Activated B cell treated with CpG ODN at 0.5 μM for 24 hours (primary cell): ENCODE measurements at places on chromosomes 7 and 10. TPM values are rescaled to one million over a fixed set of nuclear protein-coding genes. Genes with fewer than 3 reads are reported as not detected.

GRCh38 chr7:142300689-142301088 lies 42.8 kb upstream of the PRSS58 start:
- DNase-seq = no peak
- H3K4me3 ChIP-seq = no peak overlapping the region
- H3K36me3 ChIP-seq = no peaks in the 10 kb centered on the region
- no peaks in the 10 kb centered on the region for H3K4me1 ChIP-seq
- H3K27me3 ChIP-seq = peaks cover 2% of the 10 kb centered on the region

DNA sequence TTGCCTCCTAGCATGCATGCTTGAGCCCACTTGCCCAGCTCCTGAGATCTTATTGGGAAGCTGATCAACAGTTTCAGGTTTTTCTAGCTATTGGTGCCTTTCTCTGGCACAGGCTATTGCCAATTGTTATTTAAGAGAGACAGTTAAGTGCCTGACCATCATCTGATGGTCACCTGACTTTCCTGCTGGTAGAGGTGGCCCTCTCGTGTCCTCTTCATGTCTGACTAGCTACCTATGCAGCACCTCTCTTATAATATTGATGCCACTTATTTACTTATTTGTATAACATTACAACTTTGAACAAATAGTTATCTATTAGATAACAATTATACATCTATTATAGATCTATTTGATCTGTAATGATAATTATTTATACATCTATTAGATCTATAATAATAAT lies 205.9 kb upstream of the SEMA3D start:
- no peaks in the 10 kb centered on the region for H3K36me3 ChIP-seq
- no peak overlapping the region for H3K4me3 ChIP-seq
- no peak overlapping the region for H3K27ac ChIP-seq
- no peak for DNase-seq
- H3K4me1 ChIP-seq = no peaks in the 10 kb centered on the region

The NUTM2E gene
- total RNA-seq = 0.44 and 0.58 TPM in 2 replicates

The SLC26A5 gene
- not detected in 2 replicates for total RNA-seq

GRCh38 chr7:40493609-40494051 lies 358.8 kb downstream of the SUGCT start:
- H3K4me1 ChIP-seq = no peaks in the 10 kb centered on the region
- no peak for DNase-seq
- no peaks in the 10 kb centered on the region for H3K27me3 ChIP-seq
- no peak overlapping the region for H3K27ac ChIP-seq

DNA sequence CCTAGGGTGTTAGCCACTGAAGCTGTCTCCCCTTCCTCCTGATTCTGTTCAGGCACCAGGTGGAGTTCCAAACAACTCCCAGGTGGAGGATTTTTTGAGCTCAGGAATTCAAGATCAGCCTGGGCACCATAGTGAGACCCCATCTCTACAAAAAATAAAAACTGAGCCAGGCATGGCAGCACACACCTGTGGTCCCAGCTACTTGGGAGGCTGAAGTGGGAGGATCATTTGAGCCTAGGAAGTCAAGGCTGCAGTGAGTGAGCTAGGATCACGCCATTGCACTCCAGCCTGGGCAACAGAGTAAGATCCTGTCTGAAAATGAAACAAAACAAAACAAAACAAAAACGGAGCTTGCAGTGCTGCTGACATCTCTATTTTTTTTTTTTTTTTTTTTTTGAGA lies 128.8 kb upstream of the CALN1 start:
- no peak overlapping the region for H3K4me3 ChIP-seq
- H3K27me3 ChIP-seq = no peaks in the 10 kb centered on the region
- DNase-seq = no peak
- no peaks in the 10 kb centered on the region for H3K4me1 ChIP-seq

DNA sequence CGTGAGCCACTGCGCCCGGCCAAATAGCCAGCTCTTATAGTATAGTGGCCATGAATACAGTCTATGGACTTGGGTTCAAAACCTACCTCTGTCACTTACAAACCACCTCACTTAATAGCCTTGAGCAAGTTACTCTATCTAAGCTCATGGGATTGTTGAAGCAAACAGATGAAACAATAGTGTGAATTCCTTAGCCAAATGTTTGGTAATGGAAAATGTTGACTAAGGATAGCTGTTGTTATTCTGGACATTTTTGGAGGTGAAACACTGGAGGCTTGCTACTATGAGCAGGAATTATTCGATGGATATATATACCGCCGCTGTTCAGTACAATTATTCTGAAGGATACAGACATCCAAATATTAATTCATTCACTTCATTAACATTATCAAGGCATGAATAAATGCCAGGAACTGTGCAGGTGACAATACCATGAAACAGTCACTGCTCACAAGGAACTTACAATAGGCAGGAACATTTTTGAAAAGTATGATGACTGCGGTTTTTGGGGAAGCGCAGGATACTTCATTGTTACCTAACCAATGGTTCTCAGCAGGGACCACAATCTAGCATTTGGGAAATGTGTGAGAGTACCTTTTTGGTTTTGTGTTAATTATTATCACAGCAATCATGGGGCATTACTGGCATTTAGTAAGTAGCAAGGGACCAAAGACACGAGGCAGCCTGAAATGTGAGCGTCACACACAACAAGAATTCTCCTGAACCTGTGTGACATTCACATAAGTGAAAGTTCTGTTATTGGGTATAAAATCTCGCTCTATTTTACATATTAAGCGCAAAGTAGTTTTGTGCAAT lies 55.7 kb downstream of the CUBN start:
- no peaks in the 10 kb centered on the region for H3K4me1 ChIP-seq
- H3K4me3 ChIP-seq = no peak overlapping the region
- H3K36me3 ChIP-seq = peaks cover 6% of the 10 kb centered on the region
- H3K27me3 ChIP-seq = no peaks in the 10 kb centered on the region
- H3K27ac ChIP-seq = no peak overlapping the region
